ENCODE measurements at places on chromosomes 1 and 21. TPM values are rescaled to one million over a fixed set of nuclear protein-coding genes. Genes with fewer than 3 reads are reported as not detected.

Gene VAV3
- 20.0 TPM for polyA plus RNA-seq

Gene ATG4C
- 7.1 TPM for polyA plus RNA-seq

Gene DISC1
- 3.4 TPM for polyA plus RNA-seq

Gene POU3F1
- 0.63 TPM for polyA plus RNA-seq

Gene FCER1A
- polyA plus RNA-seq: 0.66 TPM

Gene RGSL1
- not detected for polyA plus RNA-seq

Gene FAM72A
- polyA plus RNA-seq: 1.7 TPM

Gene IVL
- not detected for polyA plus RNA-seq

Gene TDRD10
- polyA plus RNA-seq: 0.09 TPM

Gene RNF186
- polyA plus RNA-seq: not detected

Gene NUDT4B
- 10.7 TPM for polyA plus RNA-seq

Data from B cell (primary cell).